K562 (cell line): ENCODE measurements at places on chromosomes 16 and 17.
A peak's percentile ranks its signal among the peaks of the same experiment; 100 is the strongest.

- peak; percentile 39 for DNase-seq
These were observed 637 bp downstream of the PLCG2 start for GRCh38 chr16:81779536-81780320.

GRCh38 chr16:25124503-25124902 lies 13.0 kb downstream of the LCMT1 start:
- DNase-seq: no peak

GRCh38 chr17:33242375-33243124 lies 50.5 kb downstream of the ASIC2 start:
- DNase-seq: no peak

DNA sequence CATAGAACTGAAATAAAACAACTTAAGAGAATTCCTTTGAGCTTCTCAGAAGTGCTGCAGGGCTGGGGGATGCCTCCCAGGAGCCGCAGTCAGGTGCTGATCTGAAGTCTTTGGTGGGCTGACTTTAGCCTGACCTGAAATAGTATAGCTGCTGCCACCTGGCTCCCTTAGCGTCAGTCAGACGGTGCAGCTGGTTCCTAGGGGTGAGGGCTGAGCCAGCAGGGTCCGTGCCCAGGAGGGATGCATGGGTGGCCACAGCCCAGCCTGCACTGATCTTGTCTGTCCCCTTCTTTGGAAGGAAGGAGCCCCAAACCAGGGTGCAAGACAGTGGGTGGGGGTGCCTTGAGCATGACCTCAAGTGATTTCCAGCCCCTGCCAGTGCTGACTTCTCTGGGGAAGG lies 11.5 kb downstream of the MAPT start:
- no peak for DNase-seq

DNA sequence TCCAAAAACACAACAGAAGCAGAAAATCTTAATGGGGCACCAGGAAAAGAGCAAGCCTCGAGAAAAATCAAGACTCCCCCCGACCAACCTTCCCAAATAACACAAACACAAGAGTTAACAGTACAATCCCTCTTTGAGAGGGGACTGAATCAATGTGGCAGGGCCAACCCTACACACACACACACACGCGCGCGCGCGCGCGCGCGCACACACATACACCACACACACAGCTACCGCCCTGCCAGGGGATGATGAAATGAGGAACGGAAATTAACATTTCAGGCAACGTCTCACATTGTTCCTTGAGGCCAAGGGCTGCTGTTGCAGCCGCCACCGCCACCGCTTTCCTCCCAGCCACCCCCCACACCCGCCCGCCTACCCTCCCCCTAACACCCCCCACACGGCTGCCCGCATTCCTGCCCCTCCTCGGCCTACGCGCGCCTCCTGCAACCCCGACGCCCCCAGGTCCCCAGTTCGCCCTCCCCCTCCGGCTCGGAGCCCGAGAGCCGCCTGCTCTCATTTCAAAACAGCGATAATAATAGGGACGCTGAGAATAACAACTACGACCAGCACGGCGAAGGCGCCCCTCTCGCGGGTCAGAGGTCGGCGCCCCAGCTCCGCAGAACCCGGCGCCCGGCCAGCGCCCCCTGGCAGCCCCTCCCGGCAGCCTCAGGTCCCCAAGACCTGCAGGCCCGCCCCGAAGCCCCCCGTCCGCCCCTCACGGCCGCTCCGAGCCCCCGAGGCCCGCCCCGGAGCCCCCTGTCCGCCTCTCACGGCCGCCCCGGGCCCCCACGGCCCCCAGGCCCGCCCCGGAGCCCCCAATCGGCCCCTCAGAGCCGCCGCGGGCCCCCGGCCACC lies 1.1 kb downstream of the ANKRD11 start:
- DNase-seq: peak; percentile 93
